ENCODE measurements at places on chromosomes 2 and 18.

DNA sequence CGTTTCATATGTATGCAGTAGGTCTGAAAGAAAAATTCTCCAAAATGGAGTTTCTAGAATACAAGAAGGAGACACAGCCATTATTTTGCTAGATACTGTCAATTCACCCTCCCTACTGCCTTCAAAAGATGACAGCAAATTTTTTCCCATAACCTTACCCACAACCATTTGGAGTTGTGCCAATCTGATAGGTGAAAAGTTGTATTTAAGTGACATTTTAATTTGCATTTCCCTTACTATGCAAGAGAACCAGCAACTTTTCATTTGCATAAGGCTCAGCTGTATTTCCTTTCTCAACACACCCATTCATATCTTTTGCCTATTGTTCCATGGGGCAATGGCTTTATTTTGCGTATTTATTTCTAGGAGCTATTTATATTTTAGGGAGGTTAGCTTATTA, 31.4 kb upstream of the IL18RAP start:
- no peak for DNase-seq

DNA sequence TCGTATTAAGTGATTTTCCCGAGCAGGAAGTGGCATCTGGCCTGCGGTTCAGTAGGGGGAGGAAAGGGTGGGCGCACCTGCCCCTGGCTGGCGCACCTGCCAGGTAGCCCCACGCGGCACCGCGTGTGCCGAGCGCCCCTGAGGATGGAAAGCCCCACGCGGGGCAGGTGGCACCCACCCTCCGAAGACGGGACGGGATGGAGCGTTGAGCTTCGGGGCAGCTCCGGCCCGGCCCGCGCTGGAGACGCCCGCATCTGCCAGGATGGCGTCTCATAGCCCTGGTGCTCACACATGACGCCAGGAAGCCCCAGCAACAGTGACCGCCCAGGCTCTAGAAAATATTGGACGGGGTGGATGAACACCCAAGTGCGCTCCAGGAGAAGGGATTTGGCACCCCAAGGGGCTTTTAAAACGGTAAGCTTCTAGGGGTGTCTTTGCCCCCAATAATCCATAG, 2.5 kb upstream of the NFATC1 start:
- DNase-seq, result no peak

GRCh38 chr2:108829578-108830310, 43.2 kb downstream of the CCDC138 start:
- no peak for DNase-seq

GRCh38 chr18:45049578-45050319, 369.1 kb downstream of the SETBP1 start:
- no peak for DNase-seq

GRCh38 chr2:30713698-30714097, 93.5 kb downstream of the CAPN13 start:
- DNase-seq, result no peak

DNA sequence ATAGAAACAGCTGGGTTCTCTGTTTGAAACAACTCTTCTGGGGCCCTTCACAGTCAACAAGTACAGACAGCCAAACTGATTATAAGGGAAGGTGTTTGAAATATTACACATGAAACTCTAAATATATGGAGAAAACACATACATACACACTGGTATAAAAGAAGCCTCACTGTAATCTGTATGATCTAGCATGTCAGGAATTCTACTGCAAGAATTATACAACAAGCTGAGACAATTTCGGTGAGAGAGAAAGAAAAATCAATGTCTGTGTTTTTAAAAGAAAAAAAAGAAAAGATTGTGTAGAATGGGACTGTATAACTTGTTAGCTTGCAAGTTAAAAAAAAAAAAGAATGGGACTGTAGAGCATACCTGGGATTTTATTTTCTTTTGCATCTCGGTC, 26.3 kb downstream of the IRS1 start:
- no peak for DNase-seq

- DNase-seq, result no peak
Measured at GRCh38 chr18:30811580-30811979, 231.0 kb downstream of the DSC3 start.

DNA sequence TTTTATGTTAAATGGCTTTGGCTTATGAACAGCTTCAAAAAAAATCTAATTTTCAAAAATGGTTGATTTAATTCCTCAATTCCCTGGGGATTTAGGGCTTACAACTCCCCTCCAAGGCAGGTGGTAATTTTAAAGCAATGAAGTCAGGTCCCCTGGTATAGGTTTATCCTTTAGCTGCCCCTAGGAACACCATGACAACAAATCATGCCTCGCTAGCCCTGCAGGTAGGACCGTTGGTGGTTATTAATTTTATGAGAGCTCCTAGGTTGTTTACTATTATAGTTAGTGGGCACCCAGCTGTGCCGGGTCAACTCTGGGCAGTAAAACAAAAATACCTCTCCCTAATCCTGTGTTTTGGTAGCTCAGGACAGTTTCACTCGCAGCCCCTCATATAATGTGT, 26.2 kb upstream of the MBOAT2 start:
- no peak for DNase-seq

DNA sequence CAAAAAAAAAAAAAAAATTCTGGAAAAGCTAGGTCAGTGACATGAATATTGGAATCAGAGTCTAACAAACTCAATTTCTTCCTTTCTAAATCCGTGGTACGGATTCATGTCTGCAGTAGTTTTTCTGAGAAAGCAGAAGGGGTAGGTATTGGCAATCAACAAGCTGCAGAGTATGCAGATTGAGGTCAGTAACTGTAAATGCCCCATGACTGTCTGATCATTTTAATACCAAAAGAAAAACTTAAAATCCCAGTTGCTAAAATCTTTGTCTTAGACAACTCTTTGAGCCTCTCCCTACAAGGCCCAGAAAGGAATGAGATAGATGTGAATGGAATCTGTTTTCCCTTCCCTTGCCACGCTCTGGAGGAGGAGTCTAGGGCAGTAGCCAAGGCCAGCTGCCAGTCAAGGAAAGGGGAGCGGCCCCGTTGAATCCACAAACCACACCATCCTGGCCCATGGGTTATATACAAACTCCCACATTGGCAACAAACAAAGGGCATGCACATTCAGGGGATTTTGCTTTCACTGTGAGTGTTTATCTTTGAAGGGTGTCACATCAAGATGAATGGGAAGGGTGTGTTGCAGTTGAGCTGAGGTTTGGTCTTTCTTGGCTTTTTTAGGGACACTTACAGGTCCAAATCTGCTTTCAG, 6.1 kb upstream of the CASP8 start:
- DNase-seq, result no peak

GRCh38 chr2:60407398-60407797, 146.1 kb downstream of the BCL11A start:
- no peak for DNase-seq

DNA sequence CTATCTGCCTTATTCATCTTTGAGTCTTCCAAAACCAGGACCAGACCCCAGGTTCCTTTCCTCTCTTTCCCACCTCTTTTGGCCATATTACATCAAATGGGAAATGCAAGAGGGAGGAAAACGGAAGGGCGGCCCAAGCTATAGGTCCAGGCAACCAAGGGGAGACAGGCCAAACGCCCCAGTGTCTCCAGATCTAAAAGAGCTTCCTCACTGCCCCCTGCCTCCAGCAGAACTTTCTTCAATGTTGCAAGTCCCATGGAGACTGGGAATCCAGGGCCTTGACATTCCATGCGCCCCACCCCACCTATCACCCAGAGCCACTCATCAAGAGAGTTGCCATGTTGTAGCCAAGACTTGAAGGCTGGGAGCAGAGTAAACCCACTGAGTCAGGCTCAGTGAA, 15.4 kb downstream of the TNS1 start:
- DNase-seq, result no peak

- no peak for DNase-seq
Measured at GRCh38 chr2:47666332-47666731, 116.6 kb upstream of the MSH6 start.

DNA sequence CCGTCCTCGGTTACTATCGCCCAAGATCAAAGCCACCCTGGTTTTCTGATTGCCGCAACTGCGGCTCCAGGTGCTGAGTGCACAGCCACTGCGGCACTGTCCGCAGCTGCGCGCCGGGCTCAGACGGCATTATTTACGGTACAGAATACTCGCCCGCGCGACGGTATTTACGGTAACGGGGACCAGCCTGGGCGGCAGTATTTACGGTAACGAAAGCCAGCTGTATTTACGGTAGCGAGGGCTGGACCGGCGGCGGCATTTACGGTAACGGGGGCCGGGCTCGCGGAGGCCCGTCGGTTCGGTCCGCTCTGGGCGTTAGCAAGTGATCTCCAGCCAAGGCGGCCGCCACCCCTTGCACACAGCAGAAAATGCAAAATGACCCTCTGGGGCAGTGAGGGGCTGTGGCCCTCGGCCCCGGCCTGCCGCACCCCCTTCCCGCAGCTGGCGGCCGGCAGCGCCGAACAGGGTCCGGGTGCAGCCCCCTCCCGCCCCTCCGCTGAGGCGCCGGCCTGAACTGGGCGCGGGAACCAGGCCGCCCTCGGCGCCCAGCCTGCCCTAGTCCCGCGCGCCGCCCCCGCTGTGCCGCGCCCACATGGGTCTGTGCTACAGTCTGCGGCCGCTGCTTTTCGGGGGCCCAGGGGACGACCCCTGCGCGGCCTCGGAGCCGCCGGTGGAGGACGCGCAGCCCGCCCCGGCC, at the start of gene GNAL:
TSS of gene GNAL (plus strand) at position 293 of the 697 bp plus-strand sequence. CDS start at position 593, 300 bp downstream.
- DNase-seq, result peak; percentile 32

DNA sequence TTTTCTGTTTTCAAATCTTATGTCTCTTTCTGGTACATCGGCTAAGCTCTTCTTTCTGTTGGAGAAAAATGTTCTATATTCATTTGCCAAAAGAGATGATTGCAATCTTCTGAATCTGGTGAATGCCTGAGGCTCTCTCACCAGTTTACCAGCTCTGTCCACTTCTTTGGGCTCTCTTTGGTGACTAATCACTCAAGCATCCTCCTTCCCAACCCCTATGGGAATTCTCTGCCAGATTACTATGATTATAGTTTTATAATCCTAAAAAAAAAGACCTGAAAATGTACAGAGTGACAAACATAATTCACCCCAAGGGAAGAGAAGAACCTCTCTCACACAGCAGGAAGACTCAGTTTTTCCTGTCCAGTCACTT, 187.3 kb downstream of the CAMKMT start:
- DNase-seq, result no peak

DNA sequence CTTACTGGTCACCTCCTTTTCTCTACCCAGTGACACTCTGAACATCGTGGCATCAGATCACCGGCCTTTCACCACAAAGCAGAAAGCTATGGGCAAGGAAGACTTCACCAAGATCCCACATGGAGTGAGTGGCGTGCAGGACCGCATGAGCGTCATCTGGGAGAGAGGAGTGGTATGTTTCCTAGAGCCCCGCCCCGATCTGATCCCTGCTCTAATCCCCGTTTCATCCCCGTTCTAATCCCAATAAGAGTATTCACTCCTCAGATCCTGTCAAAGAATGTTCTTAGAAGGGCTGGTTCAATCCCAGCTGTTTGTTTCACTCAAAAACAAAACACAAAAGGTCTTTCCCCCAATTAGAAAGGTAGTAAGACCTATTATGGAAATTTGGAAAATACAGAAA, 30.4 kb upstream of the MAPRE3 start:
- no peak for DNase-seq

- DNase-seq, result peak; percentile 65
Measured at GRCh38 chr18:48834413-48835031, 116.2 kb downstream of the SMAD7 start.

DNA sequence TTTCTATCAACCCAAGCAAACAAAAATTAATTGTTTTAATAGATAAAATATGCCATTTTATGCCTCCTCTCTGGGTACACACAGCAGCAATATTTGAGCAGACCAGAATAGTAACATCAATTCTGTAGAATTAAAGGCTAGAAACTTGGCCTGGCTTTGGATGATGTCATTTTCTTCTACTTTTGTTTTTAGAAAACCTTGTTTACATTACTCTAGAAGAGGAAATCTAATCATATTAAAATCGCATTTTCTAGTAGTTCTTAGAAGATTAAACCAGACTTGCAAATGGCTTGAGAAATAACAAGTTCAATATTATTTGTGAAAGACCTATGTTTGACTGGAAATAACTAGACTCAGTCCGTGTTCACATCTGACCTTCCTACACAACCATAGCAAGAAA, 102.3 kb upstream of the RFX8 start:
- no peak for DNase-seq

GRCh38 chr2:106876699-106877098, 9.3 kb downstream of the ST6GAL2 start:
- no peak for DNase-seq

- DNase-seq, result no peak
Measured at GRCh38 chr2:121650315-121650930, 1.2 kb upstream of the CLASP1 start.

- DNase-seq, result no peak
Measured at GRCh38 chr2:26076001-26076587, 42.2 kb downstream of the RAB10 start.

DNA sequence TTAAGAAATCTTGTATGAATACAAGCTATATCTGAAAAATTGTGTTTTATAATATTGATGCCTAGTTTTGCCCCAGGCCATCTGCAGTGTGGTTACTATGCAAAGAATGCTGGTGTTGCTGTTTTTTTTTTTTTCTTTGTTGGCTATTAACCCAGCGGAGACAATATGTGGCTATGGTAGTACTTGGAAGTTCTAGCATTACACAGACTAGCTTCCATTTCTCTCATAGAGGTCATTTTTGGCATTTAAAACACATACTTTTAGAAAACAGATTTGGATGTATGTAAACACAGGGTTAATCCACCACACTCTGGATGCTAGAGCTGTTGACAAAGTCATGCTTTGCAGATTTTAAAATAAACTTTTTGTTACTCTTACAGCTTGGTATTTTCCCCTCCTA, 209.8 kb downstream of the NEDD4L start:
- DNase-seq, result no peak

- DNase-seq, result no peak
Measured at GRCh38 chr2:69740502-69740951, 1.4 kb upstream of the ANXA4 start.

DNA sequence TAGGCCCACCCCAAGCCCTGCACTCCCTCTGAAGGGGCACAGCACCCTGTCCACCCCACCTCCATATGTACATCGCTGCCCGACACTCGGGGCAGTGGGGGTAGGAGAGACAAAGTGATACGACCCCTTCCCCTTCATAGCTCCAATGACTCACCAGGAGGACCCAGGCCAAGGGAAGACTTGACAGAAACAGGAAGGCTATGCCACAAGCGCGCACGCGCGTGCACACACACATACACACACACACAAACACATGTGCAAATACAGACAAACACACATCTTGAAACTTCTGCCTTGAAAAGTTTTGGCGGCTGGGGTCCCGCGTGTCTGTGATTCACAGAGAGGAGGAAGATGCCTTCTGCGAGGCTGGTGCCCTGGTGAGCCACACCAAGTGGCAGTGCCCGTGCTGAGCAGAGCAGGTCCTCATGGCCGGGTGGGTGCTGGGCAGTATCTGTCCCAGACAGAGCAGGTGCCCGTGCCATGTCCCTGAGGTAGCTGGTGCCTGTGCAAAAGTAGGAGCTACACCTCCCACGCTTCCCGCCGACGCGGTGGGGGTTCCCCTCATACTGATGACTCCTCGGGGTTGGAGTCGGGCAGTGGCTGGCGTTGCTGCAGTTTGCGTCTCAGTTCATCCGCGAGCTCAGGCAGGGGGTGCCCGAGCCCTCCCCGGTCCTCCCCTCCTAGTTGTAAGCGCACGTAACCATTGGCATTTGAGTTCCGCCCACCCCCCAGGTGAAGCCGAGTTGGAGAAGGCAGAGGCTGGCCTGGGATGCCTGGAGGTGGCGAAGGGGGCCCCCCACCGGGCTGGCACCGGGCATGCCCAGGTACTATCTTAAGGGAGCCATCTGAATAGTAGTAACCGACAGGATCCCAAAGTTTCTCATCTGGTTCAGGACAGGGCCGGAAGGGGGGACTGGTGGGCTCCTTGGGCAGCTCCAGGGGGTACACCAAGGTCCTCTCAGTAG, 2.5 kb upstream of the ANKRD39 start:
- DNase-seq, result no peak

All from stimulated activated CD8-positive, alpha-beta memory T cell treated with anti-CD3 and anti-CD28 coated beads, Interleukin-7, amount 100 ng/mL, for 48 hours (primary cell).